Glomerular endothelial cell (primary cell): ENCODE measurements at places on chromosomes 6 and 20. TPM values are rescaled to one million over a fixed set of nuclear protein-coding genes. Genes with fewer than 3 reads are reported as not detected.

Gene PTPN1
- 58.8 and 78.4 TPM in 2 replicates for total RNA-seq

Gene RHAG
- total RNA-seq, result not detected in 2 replicates

Gene ADTRP
- total RNA-seq, result 1.5 and 2.9 TPM in 2 replicates

Gene GSTA2
- not detected in 2 replicates for total RNA-seq

Gene THEMIS
- total RNA-seq, result not detected in 2 replicates

Gene HLA-DPB1
- 2.4 and 8.0 TPM in 2 replicates for total RNA-seq

Gene PAX1
- total RNA-seq, result not detected in 2 replicates

Gene CCND3
- 82.9 and 99.4 TPM in 2 replicates for total RNA-seq

Gene PNLDC1
- not detected in 2 replicates for total RNA-seq

Gene PI16
- 0.23 TPM in 1 of 2 replicates, not detected in the other for total RNA-seq

Gene RNF146
- total RNA-seq, result 36.7 and 41.2 TPM in 2 replicates

Gene C4A
- total RNA-seq, result 1.3 and 1.8 TPM in 2 replicates

Gene SLC17A3
- not detected in 2 replicates for total RNA-seq

Gene RPS10
- 1,516 and 2,726 TPM in 2 replicates for total RNA-seq

Gene BANF2
- total RNA-seq, result not detected in 2 replicates

Gene SESN1
- total RNA-seq, result 20.2 and 24.1 TPM in 2 replicates

Gene SPATA25
- 0.29 TPM in 1 of 2 replicates, not detected in the other for total RNA-seq

Gene BEND6
- 0.53 TPM in 2 replicates for total RNA-seq

Gene CAP2
- 2.7 and 3.7 TPM in 2 replicates for total RNA-seq

Gene BHLHE23
- not detected in 2 replicates for total RNA-seq

Gene FRMD1
- not detected in 2 replicates for total RNA-seq

Gene RAET1G
- 0.58 TPM in 1 of 2 replicates, not detected in the other for total RNA-seq

Gene LY6G6D
- total RNA-seq, result not detected in 2 replicates

Gene MICA
- total RNA-seq, result 55.0 and 63.6 TPM in 2 replicates

Gene CBLN4
- not detected in 2 replicates for total RNA-seq

Gene LHFPL5
- total RNA-seq, result not detected in 2 replicates

Gene GPSM3
- total RNA-seq, result 15.5 and 21.8 TPM in 2 replicates

Gene DCDC2
- 1.5 and 23.2 TPM in 2 replicates for total RNA-seq

Gene HDGFL1
- not detected in 2 replicates for total RNA-seq
